SIG-M5 (cell line): ENCODE measurements at places on chromosomes 13 and 19.

DNA sequence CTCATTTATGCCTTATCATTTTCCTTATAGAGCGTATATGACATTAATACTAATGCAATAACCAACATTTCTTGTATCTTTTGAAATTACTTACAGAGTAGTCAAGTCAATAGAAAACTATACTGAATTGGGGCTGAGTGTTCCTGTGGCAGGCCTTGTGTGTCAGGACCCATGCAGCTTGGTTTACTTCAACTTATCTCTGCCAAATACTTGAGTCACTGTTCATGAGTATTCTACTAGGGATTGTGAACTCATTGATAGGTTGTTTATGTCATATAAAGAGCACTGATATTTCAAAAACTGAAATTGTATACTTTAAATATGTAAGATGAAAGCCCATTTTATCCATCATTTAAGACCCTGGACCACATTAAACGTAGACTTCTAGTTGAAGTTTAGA, 688.6 kb upstream of the SLITRK1 start:
- DNase-seq: no peak

GRCh38 chr19:6800991-6801484, 28.5 kb downstream of the VAV1 start:
- DNase-seq: no peak

DNA sequence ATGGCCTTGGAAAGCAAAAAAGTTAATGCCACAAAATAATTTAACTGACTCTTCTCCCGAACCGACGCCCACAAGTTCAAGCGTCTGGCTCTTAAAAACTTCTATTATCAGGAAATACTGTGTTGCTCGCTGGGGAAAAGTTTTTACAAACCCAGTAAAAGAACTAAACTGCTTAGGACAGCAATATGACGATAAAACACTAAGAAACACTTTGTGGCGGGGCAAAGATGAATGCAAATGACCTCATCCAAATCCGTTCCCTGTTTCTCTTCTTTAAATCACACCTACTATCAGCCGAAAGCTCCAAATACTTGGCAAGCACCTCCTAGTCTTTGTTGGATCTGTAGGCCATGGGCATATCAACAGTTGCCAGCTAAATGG, 4.9 kb downstream of the SIGLEC11 start:
- no peak for DNase-seq

DNA sequence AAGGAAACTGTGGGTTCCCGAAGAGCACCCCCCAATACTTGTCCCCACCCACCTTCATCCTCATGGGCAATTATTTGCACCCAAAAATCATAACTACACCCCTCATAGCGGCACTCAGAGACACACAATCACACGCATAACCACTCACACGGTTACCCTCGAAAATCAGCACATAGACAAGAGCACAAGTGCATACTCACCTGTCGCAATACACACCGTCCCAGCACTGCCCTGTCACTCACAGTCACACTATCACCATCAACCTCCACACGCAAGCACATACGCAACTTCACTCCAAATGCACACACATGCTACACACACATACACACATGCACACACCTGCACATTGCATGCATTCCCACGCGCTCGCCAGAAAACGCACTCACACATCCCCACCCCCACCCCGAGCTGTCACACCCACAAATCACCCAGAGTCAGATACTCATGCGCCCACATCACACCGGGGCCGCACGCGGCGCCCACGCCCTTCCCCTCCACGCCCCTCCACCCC, 535 bp downstream of the COL5A3 start:
- DNase-seq: no peak

DNA sequence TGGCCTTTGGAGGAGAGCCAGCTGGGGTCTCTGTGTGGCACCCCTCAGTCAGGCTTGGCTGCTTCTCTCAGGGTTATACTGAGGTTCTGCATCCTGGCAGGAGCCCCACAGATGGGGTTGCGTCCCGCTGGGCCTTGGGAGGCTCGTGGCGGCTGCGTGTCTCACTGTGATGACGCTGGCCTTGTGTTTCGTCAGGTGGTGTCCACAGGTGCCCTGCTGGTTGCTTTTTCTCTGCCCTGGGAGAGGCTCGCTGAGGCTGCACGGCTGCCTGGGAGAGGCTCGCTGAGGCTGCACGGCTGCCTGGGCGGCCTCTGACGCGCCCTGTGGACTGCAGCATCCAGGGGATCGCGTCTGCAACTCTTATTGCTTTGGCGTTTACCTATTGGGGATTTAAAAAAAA, 15.4 kb downstream of the DOT1L start:
- no peak for DNase-seq

DNA sequence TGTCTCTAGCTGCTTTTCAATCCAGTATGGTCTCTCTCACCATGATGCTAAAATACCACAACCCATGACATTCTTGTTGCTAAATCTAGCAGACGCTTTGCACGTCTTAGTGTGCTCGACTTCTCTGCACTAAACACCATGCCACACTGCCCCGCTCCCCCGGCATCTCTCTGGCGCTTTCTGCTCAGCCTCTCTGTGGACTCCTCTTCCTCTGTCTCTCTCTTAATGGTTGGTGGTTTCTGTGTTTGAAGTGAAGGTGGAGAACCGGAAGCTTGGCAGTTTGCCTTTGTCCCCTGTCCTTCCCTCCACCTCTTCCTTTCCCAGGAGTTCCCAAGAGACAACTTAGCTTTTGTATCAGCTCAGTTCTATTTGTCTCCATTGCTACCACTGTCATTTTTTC, 8.8 kb downstream of the ERCC5 start:
- DNase-seq: no peak

GRCh38 chr13:30129411-30129810, 177.9 kb downstream of the KATNAL1 start:
- DNase-seq: no peak

GRCh38 chr13:41311406-41312175, 524 bp downstream of the NAA16 start:
- DNase-seq: no peak

- DNase-seq: no peak
Measured at GRCh38 chr19:7216373-7216902, 77.8 kb downstream of the INSR start.

- no peak for DNase-seq
Measured at GRCh38 chr13:73059460-73060250, 850 bp downstream of the KLF5 start.

DNA sequence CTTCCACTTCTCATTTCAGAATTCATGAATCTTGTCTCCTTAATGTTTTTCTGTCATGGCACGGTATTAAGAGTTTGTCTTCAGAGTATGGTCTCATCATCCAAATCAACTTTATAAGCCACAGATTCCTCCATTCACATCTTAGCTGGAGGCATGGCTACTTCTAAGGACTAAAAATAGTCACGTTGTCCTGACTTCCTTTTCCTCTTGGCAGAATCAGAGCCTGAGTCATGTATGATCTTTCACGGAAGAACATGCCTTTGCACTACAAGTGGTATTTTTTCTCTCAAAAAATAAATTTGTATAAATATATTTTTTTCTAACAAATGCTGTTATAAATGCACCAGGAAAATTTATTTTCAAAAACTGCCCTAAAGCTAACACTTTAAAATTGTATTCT, 71.4 kb downstream of the ALOX5AP start:
- no peak for DNase-seq

GRCh38 chr19:40433391-40434216, 7.8 kb upstream of the SERTAD1 start:
- no peak for DNase-seq

DNA sequence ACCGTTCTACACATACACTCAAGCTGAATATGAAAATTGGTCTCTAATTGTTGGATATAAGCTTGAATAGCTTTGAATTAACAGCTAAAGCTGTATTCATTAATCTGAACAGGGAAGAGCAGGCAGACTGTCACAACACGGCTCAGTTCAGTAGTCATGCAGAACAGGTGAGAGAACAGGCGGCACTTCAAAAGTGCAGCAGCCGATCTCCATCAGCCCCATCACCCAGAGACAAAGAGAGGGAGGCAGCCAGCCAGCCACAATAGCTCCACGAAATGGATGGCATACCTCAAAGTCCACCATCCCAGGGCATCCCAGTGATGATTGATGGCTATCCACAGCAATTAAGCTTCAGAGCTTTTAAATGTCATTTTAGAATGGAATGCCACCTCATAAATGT, 419.2 kb downstream of the OLFM4 start:
- no peak for DNase-seq
